H7 (cell line): ENCODE measurements at places on chromosomes 7 and 10. TPM values are rescaled to one million over a fixed set of nuclear protein-coding genes. Genes with fewer than 3 reads are reported as not detected.

DNA sequence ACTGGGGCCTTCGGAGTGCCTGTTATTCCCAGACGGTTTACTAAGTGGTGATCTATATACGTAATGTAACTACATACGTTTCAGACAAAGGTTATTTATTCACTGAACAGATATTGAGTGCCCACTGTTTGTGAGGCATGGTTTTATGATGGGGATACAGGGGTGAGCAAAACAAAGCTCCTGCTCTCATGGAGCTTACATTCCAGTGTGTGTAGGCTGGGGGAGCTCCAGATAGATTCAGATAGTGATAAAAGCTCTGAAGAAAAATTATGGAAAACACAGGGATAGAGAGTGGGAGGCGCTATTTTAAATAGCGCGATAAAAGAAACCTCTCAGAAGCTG is 466 bp upstream of the DNAJB12 start:
- no peak for DNase-seq

DNA sequence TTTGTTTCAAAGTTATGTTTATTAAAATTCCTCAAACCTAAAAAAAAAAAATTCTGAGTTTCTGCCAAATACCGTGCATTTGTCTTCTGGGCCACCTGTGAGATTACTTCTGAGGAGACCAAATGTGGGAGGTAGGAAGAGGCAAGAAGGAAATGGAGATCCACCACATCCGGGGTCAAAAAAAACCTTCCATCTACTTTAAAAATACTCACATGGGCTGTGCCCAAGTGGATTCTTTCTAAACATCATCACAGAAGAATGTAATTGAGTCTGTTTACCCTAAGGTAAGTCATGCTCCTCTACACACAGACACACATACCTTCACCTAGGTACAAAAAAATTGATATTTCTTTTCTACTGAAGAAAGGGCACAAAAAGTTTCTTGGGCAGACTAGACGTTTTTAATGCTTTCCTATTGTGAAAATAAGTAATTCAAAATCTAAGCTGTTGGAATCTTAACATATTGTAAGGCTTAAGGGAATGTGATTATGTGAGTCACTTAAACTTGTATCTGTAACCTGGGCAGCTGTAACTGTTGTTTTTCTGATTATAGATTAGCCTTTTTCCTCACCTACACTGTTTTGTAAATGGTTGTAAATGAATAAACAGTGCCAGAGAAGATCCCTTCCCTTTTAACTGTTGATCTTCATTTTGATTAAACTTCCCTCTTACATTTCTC is 19.1 kb upstream of the SPOCK2 start:
- DNase-seq = no peak

DNA sequence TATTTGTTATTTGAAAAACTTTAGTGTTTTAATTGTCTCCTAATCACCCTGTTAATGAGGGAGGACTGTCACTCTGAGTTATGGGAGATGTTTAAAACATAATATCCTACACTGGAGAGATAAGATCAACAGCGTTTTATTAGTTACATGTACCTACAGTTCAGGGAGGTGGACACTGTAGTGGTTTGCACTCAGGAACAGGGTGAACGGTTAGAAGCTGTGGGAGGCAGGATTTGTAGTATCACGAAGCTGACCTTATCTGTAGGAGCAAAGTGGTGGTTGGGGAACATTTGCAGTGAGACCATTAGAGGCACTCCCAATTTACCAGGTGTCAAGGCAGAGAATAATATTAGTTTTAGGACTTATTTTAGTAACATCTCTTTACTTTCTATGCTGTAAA is 193.3 kb upstream of the KCND2 start:
- DNase-seq = no peak

DNA sequence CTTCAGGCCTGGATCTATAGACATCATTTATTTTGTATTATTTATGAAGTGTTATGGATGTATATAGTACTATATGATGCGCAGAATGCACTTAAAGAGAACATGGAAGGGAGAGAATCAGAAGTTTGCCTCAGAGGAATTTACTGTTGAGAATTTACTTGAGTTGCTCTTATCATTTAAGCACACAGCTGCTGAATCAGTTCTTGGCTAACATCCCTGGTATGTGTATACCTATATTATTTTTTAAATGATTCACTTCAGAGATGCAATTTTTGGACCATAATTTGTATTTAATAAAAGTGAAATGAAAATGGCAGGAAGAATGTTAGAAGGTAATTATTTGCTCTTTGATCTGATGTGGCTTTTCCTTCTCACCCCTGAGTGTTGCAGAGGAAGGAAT is 191.6 kb downstream of the BICC1 start:
- DNase-seq = no peak

- DNase-seq = no peak
Measured at GRCh38 chr7:105261689-105262088, 127.0 kb downstream of the SRPK2 start.

GRCh38 chr7:93039786-93040185 is 78.0 kb downstream of the SAMD9 start:
- DNase-seq = no peak

- no peak for DNase-seq
Measured at GRCh38 chr10:91587710-91588638, 44.9 kb downstream of the PPP1R3C start.

DNA sequence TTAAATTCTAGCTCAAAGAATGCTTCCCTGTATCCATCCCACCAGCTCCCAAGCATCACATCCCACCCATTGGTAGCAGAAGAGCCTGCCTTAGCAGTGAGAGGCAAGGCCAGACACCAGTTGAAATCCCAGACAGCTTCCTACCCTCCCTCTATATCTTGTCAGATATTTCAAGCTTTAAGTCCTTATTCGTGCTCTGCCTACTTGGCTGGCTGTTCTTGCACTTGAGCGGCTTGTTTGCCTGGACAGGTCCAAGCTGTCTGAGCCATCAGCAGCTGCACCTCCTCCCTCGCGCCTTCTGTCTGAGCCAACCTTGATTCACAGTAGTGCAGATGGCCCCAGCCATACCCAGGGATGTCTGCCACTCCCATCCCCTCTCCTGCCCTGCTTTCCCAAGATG is 16.4 kb downstream of the LRRC4 start:
- no peak for DNase-seq

DNA sequence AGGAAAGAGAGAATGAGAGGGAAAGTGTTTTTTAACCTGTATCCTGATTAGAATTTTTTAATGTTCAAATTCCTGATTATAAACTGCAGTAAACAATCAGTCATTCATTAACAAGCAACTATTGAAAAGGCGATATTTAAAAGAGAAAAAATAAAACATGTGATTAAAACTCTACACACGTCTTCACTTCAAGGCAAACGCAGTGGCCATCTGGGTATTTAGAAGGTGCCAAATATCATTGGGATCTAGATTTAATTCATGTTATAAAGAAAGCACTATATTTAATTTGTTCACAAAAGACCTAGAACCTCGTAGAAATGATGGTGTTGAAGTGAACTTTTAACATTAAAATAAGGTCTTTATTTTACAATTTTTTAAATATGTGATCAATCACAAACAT is 189.4 kb upstream of the KLF14 start:
- no peak for DNase-seq

DNA sequence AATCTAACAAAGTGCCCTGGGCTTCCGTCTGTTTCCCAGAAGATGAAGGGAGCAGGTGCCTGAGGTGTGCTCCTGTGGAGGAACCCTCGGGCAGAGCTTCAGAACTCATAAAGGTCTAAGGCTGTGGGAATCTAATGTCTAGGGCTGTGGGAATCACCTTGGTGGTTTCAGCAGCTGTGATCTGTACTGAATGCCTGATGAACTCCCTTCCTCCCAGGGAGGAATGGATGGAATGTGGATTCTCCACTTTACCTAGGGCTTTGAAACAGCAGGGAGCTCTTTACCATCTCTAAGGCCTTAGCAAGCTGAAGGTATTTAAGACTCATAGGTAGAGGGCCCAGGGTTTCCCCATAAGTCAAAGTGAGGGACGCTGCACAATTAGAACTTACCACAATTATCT is 36.0 kb upstream of the SEMA3E start:
- DNase-seq = peak; percentile 57

- peak; percentile 35 for DNase-seq
Measured at GRCh38 chr10:17644485-17644943, 563 bp downstream of the STAM start.

- DNase-seq = no peak
Measured at GRCh38 chr7:102843850-102844249, 69.0 kb upstream of the LRRC17 start.

DNA sequence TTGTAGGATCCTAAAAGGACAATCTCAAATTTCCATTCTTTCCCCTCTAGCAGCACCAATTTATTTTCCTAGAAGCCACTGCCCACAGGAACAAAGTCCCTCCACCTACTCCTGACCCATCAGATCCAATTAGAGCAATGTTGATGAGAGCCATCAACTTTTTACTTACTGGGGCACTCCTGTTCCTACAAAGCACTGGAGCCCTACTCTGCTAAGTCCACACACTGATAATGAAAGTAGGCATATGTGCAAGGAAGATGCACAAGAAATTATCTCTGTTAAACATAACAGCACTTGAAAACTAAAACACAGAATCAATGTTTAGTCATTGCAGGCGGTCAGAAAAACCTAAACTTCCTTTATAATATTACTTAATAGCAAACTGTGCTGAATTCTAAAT is 3.6 kb downstream of the HERPUD2 start:
- no peak for DNase-seq

GRCh38 chr7:4556868-4557793 is 125.0 kb upstream of the FOXK1 start:
- no peak for DNase-seq

DNA sequence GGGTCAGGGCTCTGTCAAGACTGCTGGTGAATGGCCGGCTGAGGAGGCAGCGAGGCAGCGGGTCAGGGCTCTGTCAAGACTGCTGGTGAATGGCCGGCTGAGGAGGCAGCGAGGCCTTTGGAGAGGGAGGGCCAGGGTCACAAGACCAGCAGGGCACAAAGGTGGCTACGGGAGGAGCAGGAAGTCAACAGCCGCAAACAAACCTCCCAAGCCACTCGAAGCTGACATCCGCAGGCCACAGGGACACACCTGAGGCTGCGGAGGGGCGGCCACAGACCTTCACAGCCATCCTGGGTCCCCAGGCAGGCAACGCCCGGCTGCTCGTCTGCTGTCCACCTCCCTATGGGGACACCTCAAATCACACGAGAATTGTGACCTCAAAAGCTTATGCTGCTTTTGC is 8.9 kb upstream of the GPER1 start:
- no peak for DNase-seq

DNA sequence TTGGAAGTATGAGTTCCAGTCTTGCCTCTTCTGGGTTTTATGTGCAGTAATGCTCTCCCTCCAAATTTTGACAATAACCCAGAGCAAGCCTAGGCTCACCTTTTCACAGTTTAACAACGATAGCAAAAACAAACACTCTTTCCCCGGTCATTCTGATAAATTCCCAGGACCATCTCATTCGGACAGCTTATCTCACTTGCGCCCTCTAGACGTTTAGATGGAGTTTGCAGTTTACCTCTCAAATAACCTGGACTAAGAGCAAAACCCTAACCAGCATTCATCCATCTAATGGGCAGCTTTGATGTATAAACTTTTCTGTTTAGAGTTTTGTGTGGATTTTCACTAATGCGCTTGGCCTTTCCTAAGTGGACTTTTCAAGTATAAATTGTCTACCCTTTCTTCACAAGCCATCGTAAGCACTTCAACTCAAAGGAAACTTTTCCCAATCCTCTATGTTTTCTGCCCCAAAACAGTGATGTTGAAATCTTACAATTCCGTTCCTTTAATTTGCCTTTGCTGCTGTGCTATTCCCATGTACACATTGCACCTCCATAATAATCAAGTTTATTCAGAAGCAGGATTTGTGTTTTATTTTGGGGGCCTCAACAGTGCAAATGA is 114.9 kb downstream of the HDAC9 start:
- peak; percentile 26 for DNase-seq

GRCh38 chr10:9294132-9294663 is 1239.7 kb downstream of the GATA3 start:
- DNase-seq = no peak

DNA sequence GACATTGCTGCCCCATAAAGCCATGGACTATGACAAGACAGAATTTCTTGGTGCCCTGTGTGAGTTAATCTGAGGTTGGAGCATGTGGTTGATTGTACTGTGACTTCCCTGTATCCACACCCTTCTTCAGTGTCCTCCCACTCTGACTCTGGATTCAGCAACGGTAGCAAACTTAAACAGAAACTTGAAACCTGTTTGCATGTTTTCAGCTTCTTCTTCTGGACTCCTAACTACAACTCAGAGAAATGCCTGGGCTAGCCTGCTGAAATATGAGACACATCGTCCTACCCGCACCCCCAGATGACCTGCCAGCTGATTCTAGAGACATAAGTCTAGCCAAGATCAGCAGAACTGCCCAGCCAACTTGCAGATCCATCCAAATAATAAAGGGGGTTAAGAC is 78.4 kb downstream of the IPMK start:
- no peak for DNase-seq

- no peak for DNase-seq
Measured at GRCh38 chr7:138999414-138999813, 18.2 kb upstream of the KIAA1549 start.

DNA sequence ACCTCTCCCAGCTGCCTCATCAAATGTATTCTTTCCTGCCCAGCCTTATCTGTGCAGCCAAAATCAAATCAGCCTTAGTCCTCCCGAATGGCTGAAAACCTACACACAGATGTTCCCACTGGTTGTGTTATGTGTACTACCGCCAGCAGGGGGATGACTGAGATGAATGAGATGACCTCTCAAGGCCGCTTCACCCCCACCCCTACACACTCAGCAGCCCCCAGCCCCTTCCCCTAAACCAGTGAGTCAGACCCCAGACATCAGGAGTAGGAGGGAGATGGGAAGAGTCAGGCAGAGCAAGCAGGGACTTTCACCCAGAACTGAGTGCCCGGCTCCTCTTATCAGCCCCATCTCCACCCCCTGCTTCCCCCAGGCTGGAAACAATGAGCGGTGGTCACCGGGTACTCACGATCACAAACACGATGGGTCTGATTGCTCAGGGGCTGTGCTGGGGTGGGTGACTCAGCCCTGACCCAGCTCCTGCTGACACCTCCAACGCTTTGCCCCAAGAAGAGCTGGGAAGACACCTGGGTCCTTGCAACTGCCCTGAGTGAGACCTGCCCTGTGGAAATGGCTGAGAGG is 6.5 kb upstream of the C10orf105 start:
- DNase-seq = peak; percentile 89

DNA sequence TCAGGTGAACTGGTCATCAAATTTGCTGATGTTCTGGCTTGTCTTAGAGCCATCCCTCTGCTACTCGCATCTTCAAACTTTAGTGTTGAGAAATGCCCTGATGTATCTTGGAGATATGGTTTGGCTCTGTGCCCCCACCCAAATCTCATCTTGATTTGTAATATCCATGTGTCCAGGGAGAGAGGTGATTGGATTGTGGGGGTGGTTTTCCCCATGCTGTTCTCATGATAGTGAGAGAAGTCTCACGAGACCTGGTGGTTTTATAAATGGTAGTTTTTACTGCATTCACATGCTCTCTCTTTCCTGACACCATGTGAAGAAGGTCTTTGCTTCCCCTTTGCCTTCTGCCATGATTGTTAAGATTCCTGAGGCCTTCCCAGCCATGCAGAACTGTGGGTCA is 74.0 kb upstream of the AFAP1L2 start:
- DNase-seq = no peak

Gene H2BK1
- 0.74 TPM in 1 of 2 replicates, not detected in the other for total RNA-seq

Gene FAM25C
- total RNA-seq = not detected in 2 replicates

Gene CRYGN
- 1.2 and 2.2 TPM in 2 replicates for total RNA-seq

Gene LIPF
- not detected in 2 replicates for total RNA-seq

Gene AGMO
- 0.63 and 1.1 TPM in 2 replicates for total RNA-seq

Gene FLNC
- total RNA-seq = 26.9 and 32.3 TPM in 2 replicates

Gene ARMC3
- 0.59 and 0.70 TPM in 2 replicates for total RNA-seq

Gene PKD2L1
- total RNA-seq = not detected in 2 replicates

Gene HYAL4
- 0.11 TPM in 1 of 2 replicates, not detected in the other for total RNA-seq

Gene AKR1C8
- not detected in 2 replicates for total RNA-seq

Gene ANXA8
- 0.15 TPM in 1 of 2 replicates, not detected in the other for total RNA-seq

Gene GPR26
- 0.03 and 0.07 TPM in 2 replicates for total RNA-seq

Gene LRIT1
- total RNA-seq = not detected in 2 replicates

Gene CLEC2L
- total RNA-seq = not detected in 2 replicates

Gene SEC61G
- 233 and 253 TPM in 2 replicates for total RNA-seq
